ENCODE measurements at places on chromosomes 1 and 21. TPM values are rescaled to one million over a fixed set of nuclear protein-coding genes. Genes with fewer than 3 reads are reported as not detected.

GRCh38 chr1:26522073-26522472 is 7.5 kb upstream of the RPS6KA1 start:
- DNase-seq: no peak

GRCh38 chr1:54135436-54136120 is 17.2 kb downstream of the CDCP2 start:
- DNase-seq: no peak

- no peak for DNase-seq
Measured at GRCh38 chr1:233261206-233261605, 34.3 kb downstream of the PCNX2 start.

GRCh38 chr1:93595743-93596142 is 85.9 kb downstream of the BCAR3 start:
- no peak for DNase-seq

DNA sequence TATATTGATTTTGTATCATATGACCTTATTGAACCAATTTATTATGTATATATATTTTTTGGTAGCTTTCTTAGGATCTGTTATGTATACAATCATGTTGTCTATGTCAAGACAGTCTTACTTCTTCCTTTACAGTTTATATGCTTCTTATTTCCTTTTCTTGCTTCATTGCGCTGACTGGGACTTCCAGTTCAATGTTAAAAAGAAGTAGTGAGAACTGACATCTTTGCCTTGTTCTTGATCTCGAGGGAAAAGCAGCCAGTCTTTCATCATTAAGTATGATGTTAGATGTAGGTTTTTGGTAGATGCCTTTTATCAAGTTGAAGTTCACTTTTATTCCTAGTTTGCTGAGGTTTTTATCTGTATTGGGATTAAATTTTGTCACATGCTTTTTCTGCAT is 17.5 kb downstream of the MAN1C1 start:
- DNase-seq: no peak

PLPP3 gene
- 117 TPM for total RNA-seq

MTARC1 gene
- total RNA-seq: 6.9 TPM

LYPLA2 gene
- total RNA-seq: 26.8 TPM

Measured in Right ventricle myocardium superior (tissue), 1 donor.